ENCODE measurements at places on chromosomes 5 and 9.
A peak's percentile ranks its signal among the peaks of the same experiment; 100 is the strongest.

DNA sequence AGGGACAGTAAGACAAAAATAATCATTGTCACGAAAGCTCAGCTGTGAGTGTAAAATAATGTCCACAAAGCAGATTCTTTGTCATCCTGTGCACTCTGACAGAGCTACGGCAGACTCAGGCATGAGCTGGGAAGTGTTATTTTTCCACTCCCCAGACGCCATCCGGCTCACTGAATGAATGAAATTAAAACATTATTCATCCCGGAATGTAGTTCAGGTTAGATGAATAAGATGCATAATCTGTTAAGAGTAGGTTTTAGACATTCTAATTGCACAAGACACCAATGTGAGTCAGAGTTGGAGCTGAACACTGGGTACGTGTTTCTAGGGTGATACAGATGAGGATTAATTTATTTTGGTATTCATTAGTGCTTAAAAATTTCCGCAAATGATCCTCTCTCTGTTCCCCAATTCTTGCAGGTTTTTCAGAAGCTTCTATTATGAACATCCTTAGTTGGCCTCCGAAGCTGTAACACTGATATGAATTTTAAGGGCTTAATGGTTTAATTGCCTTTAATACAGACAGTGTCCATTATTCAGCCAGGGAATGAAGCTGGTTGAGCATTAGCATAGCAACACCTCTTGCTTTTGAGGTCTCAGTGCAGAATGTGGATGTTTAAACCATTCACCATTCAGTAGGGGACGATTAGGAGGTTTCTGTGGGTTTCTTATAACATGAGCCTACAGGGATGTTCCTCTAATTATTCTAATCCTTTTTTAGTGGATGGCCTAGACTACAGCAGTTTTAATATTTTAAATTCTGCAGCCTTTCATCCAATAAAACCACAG is 65.6 kb upstream of the FRRS1L start:
- no peak for DNase-seq

DNA sequence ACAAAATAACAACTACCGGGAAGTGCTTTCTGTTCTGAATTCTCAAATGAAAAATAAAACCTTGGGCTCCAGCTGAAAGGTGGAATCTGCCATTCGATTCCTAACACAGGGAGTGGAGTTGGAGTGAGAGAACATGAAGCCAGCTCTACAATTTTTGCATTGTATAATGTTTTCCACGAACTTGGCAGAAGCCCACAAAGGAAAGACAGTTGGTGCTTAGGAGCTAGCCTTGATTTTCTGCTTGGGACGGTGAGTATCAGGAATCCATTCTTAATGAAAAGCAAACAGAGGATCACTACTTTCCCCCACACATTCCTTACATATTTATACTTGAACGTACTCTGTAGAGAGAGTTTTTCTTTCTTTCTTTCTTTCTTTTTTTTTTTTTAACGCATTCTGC is 74.2 kb upstream of the FBXL7 start:
- no peak for DNase-seq

DNA sequence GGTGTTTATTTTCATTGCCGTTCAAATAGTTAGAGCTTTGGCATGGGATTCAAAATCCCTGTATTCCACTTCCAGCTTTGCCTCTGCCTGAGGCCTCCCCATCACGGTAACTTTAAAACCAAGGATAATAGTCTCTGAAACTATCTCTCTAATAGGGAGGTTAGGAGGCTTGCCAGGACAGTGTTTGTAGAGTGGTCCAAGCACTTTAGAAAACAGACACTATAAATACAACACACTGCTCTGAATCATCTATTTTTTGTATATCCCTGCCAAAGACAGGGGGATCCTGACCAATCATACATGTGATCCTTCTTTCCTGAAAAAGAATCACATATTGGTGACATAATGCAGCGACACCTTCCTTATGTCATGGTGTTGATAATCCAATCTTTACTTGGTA is 326.8 kb downstream of the BNC2 start:
- DNase-seq: no peak

DNA sequence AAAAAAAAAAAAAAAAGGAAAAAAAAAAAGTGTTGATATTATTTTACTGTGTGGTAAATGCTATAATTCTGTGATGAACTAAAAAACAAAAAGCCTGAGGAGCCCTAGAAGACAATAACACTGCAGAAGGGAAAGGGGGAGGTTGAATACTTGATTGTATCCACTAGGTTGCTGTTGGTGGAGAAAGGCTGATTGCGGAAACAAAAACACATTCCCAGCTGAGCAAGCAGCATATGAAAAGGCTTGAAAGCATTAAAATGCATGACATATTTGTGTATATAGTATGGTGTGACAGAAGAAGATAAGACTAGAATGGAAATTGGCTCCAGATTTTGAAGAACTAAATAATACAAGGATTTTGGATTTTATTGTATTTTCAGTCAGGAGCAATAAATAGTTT is 8.9 kb downstream of the RABGAP1 start:
- no peak for DNase-seq

DNA sequence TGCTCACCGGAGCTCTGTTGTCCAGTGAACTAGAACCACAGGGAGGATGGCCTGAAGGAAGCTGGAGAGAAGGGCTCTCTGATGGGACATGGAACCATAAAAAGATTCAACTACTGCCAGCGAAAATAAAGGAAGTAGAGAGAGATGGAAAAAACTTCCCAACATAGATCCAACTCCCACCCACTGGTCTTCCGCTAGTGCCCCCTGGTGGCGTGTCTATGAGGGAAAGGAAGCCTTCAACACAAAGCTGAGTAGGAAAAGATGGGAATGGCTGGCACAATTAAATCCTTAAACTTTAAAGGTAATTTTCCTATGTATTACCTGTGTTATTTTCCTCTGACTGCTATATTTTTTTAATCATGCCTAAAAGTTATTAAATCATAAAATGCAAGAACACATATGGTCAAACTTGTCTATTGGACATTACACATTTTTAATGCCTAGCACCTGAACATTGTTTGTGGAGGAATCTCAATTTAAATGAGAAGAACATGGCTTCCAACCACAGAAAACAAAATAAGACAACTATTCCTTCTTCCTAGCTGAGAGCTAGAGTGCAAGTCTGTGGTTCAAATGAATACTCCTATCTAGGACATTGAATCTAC is 51.5 kb downstream of the CEP120 start:
- DNase-seq: peak; percentile 3

GRCh38 chr5:139844472-139845145 is 49.0 kb downstream of the PSD2 start:
- DNase-seq: peak; percentile 64

DNA sequence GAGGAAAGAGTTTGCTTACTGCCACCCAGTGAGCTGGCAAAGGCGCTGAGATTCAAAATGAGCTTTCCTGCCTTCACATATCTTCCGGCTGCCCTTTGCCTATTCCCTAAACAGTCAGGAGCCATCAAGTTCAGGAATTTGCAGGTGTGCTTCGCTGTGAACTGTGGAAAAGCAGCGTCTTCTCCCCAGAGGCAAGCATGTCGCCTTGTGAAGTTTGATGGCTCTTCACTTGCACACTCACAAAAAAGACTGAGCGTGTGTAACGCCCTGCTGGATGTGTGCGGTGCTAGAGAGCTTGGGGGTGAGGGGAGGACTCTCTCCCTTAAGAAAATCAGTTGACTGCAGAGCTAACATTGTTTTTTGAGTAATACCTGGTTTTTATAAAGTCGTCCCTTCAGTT is 288.7 kb downstream of the DOCK8 start:
- no peak for DNase-seq

DNA sequence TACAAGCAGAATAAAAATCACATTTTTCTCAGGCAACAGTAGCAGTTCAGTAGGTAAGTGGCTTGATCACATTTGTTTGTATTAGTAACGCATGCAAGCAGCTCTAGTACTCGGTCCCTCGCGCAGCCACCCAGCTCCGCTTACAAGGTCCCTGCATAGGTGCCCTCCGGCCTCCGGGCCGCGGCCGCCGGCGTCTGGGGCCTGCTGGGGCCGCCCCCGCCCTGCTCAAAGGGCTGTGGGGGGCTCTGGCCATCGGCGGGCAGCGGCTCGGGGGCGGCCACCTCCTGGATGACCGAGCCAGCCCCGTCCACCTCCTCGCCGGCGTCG is 50.2 kb upstream of the UBAC1 start:
- DNase-seq: no peak

- peak; percentile 21 for DNase-seq
These were observed 525.6 kb downstream of the PDE4D start for GRCh38 chr5:59367791-59368394.

DNA sequence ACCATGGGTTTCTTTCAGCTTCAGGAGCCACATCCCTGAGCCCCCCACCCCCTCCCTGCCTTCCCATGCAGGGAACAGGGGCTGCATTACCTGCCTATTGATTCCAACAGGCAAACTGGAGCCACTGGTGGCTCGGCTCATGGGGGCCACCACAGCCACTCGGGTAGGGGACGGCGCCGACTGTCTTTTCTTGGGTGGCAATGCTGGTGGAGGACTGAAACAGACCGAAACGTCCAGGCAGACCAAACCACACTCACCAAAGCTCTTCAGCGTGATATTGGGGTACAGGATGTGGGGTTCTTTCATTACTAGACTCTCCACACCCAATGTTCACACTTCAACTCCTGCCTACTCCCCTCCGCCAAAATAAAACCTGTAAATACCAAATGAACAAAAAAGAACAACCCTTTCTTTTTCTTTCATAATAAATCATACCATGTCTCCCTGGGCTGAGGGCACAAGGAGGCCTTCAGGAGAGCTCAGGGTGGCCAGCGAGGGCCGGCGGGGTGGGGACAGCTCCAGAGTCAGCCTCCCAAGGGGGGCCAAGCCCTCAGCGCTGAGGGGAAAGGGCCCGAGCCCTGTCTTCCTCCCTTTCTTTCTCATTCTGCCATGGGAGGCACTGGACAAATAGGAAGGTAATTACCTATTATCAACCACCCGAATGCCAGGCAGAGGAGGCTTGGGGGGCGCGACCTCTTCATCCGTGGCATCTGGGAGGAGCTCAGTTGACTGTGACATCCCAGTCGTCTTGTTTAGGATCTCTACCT is 83.3 kb downstream of the PRRT1B start:
- no peak for DNase-seq

GRCh38 chr9:89484475-89485404 is 13.2 kb downstream of the SEMA4D start:
- DNase-seq: no peak

DNA sequence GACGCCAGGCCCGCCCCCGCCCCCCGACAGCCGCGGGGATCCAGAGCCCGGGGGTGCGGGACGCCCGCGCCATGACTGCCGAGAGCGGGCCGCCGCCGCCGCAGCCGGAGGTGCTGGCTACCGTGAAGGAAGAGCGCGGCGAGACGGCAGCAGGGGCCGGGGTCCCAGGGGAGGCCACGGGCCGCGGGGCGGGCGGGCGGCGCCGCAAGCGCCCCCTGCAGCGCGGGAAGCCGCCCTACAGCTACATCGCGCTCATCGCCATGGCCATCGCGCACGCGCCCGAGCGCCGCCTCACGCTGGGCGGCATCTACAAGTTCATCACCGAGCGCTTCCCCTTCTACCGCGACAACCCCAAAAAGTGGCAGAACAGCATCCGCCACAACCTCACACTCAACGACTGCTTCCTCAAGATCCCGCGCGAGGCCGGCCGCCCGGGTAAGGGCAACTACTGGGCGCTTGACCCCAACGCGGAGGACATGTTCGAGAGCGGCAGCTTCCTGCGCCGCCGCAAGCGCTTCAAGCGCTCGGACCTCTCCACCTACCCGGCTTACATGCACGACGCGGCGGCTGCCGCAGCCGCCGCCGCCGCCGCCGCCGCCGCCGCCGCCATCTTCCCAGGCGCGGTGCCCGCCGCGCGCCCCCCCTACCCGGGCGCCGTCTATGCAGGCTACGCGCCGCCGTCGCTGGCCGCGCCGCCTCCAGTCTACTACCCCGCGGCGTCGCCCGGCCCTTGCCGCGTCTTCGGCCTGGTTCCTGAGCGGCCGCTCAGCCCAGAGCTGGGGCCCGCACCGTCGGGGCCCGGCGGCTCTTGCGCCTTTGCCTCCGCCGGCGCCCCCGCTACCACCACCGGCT is 1.0 kb downstream of the FOXE1 start:
- peak; percentile 30 for DNase-seq

DNA sequence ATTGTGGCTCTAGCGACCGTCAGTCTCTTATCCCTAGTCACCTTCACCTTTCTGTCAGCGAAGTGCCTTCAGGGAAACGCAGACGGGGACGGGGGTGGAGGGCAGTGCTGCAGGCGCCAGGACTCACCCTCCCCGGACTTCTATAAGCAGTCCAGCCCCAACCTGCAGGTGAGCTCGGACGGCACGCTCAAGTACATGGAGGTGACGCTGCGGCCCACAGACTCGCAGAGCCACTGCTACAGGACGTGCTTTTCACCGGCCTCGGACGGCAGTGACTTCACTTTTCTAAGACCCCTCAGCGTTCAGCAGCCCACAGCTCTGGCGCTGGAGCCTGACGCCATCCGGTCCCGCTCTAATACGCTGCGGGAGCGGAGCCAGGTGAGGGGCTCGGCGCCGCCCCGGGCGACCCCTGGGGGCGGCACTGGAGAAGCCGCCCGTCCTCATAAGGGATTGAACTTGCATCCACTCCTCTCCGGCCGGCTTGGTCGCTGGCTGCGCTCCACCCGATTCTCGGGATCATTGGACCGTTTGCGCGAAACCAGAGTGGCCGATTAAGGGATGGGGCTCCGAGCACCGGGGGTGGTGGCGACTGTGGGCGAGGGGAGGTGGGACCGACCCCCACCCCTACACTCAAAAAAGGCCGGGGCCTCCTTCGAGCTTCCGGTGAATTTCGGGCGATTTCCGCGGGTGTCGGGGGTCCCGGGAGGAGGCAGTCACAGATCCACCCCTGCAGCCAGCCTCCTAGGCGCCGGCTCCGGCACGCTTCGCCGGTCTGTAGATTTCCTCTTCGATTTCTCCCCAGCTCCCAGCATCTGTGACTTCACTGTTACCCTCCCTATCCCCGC is 2.7 kb downstream of the PCDHGC5 start:
- no peak for DNase-seq

DNA sequence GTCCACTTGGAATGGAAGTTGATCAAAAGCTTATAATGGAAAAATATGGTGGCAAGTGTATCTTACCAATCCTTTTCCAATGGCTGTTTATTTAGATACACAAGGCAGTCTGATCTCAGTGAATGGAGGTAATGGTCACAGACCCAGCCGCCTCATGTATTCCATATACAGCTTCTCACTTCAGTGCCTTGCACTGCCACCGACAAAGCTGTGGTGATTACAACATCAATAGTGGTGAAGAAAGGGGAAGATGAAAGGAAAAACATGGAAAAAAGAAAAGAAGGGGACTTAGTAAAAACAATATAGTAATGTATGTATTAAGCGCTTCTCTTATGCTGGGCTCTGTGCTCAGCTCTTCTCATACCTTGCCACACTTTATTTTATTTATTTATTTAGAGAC is 297.3 kb upstream of the RASA1 start:
- DNase-seq: no peak

DNA sequence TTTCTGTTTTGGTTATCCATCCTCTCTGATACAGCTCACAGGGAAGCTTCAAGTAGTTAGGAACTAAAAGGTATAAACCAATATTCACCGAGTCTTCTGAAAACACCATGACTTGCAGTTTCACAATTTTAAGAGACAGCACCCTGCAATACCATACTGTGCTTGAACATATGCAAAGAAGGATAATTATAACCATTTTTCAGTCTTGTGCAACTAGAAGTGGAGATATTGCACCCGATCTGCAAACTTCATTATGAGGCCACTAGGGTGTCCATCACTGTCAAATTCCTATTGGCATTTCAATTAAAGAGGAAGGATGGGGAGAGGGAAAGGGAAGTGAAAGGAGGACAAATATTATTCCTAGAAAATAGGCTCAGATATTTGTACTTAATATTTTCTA is 32.4 kb upstream of the CEP120 start:
- DNase-seq: no peak
